ENCODE measurements at places on chromosomes 6 and 20.

DNA sequence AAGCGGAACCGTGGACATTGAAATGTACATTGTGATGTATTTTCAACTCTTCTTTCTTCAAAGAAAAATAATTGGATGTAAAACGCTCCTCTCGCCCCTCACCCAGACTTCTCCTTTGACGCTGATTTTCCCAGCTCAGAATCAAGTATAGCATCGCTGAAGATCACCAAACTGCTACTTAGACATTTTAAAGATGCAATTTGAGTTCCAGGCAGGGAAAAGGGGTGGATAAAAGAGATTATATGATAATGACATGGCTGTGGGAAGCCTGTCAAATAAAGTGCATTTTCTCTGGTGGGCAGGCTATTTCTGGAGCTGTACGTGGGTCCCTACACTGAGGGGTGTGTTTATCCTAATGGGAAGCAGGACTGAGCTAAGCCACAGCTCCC lies 240.4 kb downstream of the CDC5L start:
- no peak for DNase-seq

DNA sequence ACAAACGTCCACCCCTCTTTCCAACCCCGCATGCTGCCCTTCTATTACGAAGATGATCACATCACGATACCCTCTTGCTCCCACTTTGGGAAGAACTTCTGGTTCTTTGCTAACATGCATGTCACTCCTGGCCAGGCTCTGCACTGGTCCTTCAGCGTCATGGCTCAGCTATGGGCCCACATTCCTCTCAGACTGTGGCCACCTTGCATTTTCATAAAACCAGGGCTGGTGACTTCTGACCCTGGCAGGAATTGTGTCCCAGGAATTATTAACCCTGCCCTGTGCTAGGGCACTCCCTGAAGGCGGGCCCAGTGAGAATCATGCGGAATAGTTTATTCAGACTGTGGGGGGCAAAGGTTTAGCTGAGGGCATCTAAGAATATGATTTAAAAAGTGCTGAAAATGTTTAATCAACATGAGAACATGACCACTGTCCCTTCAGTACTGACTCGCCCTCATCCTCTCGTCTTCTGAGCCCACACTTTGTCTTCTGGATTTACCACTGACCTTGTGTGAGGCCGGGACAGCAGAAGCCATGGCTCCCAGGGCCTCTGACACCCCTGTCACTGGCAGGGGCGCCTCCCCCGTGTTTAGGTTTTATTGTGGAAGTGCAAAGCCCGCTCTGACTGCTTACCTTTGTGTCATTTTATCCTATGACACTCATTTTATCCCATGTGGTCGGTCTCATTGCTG lies 38.1 kb upstream of the THBS2 start:
- DNase-seq = no peak

DNA sequence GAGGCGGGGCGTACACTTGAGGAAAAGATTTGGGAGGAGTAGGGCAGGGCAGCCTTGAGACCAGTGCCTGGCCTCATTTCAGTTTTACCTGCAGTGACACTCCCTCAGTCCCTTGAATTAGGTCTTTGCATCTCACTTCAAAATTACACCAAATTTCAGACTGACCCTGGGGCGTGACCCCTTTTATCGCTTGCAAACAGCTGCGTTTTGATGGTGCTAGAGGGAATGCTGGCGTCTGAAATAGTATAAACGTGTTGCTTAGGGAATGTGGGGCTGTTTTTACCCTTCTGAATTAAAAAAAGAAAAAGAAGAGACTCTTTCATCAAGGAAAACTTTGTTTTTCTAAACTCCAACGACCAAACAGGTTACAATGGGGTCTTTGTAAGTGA lies 21.0 kb downstream of the COL9A1 start:
- no peak for DNase-seq

DNA sequence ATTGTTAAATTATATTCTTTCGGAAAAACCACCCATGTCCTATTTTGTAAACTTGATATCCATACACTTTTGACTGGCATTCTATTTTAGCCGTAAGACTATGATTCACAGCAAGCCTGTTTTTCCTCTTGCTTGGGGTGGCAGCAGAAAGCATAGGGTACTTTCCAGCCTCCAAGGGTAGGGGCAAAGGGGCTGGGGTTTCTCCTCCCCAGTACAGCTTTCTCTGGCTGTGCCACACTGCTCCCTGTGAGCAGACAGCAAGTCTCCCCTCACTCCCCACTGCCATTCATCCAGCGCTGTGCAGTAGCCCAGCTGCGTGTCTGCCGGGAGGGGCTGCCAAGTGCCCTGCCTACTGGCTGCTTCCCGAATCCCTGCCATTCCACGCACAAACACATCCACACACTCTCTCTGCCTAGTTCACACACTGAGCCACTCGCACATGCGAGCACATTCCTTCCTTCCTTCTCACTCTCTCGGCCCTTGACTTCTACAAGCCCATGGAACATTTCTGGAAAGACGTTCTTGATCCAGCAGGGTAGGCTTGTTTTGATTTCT lies 2.1 kb upstream of the ESR1 start:
- no peak for DNase-seq

GRCh38 chr20:49768204-49769047 lies 44.2 kb upstream of the SLC9A8 start:
- DNase-seq = no peak

DNA sequence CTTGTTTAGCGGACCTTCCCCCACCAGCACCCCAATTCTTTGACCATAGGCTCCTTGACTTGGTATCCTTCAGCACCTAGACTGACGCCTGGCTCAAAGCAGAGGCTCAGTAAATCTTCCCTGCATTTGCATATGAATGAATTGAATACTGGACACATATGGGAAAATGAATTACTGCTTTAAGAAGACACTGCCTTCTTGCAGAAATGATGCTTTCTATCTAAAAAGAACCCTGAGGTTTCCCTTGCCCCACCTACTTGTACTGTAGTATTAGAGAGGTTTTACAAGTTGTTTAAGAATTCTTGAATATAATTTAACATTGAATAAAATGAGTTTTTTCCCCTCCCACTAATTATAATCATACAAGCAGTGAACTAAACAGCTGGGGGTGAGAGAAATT lies 190.7 kb downstream of the SAMD5 start:
- DNase-seq = no peak

DNA sequence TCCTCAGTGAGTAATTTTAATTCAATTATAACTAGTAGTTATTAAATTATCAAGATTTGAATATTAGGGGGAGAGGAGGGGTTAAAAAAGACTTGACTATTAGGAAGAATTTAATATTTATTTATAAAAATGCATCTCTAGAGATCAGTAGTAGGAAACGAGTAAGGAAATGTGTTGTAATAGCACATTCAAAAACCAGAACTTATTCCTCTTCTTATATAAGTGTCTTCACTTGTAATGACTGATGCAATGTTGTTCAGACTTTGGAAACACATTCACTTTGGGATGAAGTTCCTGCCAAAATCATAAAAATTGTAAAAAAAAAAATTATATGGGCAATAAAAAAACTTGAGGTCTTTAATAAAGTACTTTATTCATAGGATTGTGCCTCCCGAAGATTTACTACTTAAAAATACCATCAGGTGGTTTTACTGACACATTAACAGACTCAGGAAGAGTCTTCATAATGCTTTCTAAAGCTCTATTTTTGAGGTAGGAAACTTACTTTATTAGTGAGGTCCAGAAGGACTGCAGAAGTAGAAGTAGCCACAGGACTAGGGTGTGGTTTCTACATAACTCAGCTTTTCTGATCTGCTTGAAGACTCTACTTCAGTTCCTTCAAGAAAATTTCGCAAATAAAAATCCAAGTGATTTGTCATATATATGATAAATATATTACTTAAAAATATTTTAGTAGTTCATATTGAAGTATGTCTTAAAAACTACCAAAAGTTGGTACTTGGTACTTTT lies 59.8 kb downstream of the CCDC170 start:
- DNase-seq = no peak

GRCh38 chr6:117817499-117817898 lies 89.6 kb upstream of the SLC35F1 start:
- no peak for DNase-seq

DNA sequence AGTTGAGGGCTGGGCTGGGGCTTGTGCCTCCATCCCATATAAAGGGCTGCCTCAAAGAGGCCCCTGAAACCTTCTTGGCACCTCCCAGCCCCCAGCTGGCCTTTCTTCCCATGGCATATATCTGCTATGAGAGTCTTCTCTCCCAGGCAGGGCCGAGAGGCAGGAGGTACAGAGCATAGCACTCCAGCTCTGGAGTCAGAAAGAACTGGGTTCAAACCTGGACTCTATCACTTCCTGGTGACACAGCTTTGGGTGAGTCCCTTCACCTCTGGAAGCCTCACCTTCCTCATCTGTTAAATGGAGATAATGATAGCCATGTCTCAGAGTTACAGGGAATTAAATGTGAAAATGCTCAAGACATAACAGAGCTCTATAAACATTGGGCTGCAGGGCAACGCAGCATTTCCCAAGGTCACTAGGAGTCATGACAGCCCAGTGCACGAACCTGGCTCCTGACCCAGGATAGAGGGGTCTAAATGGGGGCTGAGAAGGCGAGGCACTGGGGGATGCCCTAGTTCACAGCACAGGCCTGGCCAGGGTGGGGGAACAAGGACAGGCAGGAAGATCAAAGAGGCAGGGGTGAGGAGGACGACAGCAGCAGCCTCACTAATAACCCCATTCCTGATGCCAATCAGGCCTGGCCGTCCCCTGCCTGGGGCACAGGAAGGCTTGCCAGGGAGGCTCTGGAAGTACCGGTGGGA lies 1.9 kb downstream of the FAM83C start:
- no peak for DNase-seq

GRCh38 chr6:64553249-64553786 lies 917.7 kb downstream of the PHF3 start:
- DNase-seq = no peak

DNA sequence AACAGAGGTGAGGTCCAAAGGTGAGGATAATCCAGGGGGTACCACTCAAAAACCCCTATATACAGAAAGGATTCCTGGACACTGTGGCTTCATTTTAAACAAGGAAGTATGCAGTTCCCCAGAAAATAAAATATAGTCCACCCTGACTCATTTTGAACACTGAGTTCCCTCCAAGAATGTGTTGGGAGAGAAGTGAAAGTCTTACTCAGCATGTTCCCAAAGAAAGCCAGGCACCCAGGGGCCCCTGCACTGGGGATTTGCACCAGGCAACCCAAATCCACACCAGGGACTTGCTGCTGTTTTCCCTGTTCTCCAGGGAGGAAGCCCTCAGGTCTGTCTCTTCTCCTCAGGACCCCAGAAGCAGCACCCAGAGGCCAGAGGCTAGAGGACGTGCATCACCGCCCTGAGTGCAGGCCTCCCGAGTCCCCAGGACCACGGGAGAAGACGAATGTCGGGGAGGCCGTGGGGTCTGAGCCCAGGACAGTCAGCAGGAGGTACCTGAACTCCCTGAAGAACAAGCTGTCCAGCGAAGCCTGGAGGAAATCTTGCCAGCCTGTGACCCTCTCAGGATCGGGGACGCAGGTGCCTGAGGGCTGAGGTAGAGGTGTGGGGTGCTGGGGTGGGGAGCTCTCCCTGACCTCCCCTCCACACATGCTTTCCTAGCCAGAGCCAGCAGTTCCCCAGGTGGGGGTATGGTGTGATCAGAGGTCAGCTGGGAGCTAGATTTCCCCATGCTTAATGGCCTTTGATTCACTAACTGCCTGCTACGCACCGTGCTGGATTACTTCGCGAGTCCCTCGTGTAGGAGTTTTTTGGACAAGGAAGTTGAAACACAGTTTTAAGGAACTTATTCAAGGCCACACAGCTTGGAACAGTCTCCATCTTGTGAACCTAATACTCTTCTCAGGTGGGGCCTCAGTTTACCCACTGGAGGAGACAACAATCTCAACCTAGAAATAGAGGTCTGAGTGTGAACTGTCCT lies 3.3 kb downstream of the FGD2 start:
- DNase-seq = no peak

GRCh38 chr6:47592131-47592840 lies 106.1 kb upstream of the ADGRF4 start:
- no peak for DNase-seq

DNA sequence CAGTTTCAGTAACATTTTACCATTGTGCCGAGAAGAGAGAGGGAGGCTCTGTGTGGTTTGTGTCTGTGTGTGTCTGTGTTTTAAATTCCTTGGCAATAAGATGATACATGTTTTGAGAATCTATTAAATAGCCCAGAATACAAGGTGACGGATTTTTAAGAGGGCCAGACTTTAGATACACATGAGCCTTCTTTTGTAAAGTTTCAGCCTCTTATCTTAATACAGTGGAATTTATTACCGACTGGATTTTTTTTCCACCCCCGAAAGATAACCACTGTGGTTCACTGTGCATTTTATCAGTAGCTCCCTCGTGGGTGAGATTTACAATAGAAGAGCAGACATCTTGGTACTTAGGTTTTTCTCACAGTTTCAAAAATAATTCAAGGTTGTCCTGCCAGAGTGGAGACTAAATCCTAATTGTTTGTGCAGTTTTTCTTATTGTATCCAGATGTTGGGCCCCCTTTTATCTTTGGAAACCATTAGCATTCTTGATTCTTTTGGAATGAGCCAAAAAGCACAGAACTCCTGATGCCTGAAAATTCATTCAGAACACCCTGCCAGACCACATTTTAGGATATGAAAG lies 49.9 kb downstream of the STK4 start:
- no peak for DNase-seq

GRCh38 chr20:61169874-61170273 lies 82.2 kb upstream of the CDH4 start:
- DNase-seq = no peak

GRCh38 chr6:144087789-144088426 lies 7.5 kb downstream of the SF3B5 start:
- DNase-seq = no peak

DNA sequence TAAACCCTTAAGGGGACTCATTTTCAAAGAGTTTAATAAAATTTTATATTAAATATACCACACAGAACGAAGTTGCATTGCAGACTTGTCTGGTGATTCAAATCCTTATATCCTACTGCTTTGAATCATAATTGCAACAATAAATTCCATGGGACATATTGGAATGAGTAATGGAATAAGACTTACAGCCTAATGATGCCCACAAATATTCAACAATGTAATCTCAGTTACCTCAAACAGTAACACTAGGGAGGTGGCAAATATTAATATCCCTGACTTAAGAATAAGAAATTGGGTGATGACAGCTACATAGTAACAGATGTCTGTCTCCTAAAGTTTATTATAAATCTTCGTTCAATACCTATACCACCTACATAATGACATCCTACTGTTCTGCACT lies 52.6 kb downstream of the BMP5 start:
- DNase-seq = no peak

DNA sequence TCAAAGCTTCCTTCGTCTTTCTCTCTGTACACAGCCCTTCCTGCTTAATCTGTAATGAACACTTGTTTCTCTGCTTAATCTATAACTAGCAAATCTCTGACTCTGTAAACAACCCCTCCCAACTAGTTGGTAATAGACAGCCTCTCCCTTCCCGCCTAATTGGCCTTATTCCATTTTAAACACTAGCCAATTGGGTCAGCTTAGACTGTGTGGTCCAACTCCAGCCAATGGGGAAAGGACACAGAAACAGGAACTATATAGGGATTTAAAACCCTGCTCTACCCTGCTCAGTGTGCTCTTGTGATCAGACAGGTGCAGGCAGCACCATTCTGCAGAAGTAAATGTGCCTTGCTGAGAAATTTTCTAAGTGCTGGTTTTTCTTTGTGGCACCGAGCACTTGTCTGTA lies 18.5 kb downstream of the CHD6 start:
- DNase-seq = no peak
